Hematopoietic multipotent progenitor cell (in vitro differentiated cells): ENCODE measurements at places on chromosomes 1 and 21. TPM values are rescaled to one million over a fixed set of nuclear protein-coding genes. Genes with fewer than 3 reads are reported as not detected.

TGFB2 gene
- under 0.01 TPM for total RNA-seq

VCAM1 gene
- under 0.01 TPM for total RNA-seq

LAD1 gene
- not detected for total RNA-seq

CACNA1S gene
- not detected for total RNA-seq

TEKT2 gene
- 4.8 TPM for total RNA-seq

ARHGEF2 gene
- 291 TPM for total RNA-seq

LCE2A gene
- total RNA-seq, result not detected

PEA15 gene
- 23.7 TPM for total RNA-seq

RAB4A gene
- total RNA-seq, result 20.7 TPM

MTHFR gene
- 40.9 TPM for total RNA-seq

TTC3 gene
- 80.2 TPM for total RNA-seq

RBM15 gene
- 66.0 TPM for total RNA-seq

TINAGL1 gene
- 8.1 TPM for total RNA-seq

OXCT2 gene
- total RNA-seq, result 1.6 TPM

CSF3R gene
- total RNA-seq, result 166 TPM
